ENCODE measurements at places on chromosomes 12 and 14. TPM values are rescaled to one million over a fixed set of nuclear protein-coding genes. Genes with fewer than 3 reads are reported as not detected.
A peak's percentile ranks its signal among the peaks of the same experiment; 100 is the strongest.

The NKX2-8 gene
- not detected for total RNA-seq

The GPX2 gene
- 6.9 TPM for total RNA-seq

The SLC17A8 gene
- 0.08 TPM for total RNA-seq

The NOVA1 gene
- total RNA-seq, result 0.79 TPM

The SPX gene
- 1.2 TPM for total RNA-seq

The TEAD4 gene
- total RNA-seq, result 2.5 TPM

GRCh38 chr14:69117020-69117767 lies 35.7 kb downstream of the DCAF5 start:
- no peak for DNase-seq

DNA sequence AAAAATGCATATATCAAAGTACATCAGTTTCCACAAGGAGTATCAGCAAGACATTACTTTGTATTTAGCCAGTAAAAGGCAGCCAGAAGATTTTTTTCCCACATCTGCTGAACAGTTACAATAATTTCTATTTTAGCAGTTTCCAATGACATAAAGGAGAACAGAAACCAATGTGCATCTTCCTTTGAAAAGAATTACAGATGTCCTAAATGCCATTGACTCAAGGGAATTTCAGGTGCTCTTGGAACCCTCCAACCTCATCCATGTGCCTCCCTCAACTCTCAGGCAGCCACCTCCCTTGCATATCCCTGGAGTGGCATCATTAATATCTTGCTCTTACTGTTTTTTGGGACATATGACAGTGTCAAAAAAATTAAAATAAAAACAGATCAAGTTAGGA lies 62.2 kb upstream of the ST8SIA1 start:
- DNase-seq, result no peak

- no peak for DNase-seq
Measured at GRCh38 chr12:74689071-74689655, 151.5 kb downstream of the ATXN7L3B start.

GRCh38 chr12:40701756-40702155 lies 9.5 kb downstream of the CNTN1 start:
- DNase-seq, result no peak

DNA sequence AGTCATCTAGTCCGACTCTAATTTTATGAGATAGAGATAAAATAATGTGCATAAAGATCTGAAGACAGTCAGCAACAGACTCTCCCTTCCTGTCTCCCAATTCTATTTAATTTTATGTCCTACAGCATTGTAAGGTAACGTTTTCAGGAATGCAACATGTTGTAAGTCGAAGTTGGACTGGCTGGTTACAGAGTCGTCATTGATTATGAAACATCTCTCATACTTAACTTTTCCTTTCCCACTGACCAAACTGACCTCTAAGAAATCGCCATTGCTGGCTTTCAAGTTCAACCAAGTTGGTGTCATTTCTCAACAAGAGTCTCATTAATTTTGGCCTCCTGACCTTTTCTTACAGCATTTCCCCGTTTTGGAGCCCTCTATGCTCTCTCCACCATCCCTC lies 4.9 kb upstream of the RIC8B start:
- no peak for DNase-seq

DNA sequence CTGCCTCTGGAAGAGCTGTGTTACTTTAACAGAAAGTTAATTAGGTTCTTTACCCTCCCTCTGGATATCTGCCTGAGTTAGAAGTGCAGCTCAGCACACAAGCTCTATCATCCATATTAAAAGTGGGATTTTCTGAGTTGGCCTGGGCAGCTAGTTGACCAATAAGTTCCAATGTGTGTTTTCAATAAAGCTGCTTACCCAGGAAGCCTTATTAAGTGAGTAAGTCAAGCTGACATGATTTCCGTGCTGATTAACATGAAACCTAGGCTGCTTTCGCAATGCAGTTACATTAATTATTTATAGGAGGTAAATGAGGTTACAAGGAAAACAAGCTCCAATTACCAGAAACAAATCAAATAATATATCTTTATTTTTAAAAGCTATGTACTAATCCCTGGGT lies 4.8 kb downstream of the NEUROD4 start:
- no peak for DNase-seq

DNA sequence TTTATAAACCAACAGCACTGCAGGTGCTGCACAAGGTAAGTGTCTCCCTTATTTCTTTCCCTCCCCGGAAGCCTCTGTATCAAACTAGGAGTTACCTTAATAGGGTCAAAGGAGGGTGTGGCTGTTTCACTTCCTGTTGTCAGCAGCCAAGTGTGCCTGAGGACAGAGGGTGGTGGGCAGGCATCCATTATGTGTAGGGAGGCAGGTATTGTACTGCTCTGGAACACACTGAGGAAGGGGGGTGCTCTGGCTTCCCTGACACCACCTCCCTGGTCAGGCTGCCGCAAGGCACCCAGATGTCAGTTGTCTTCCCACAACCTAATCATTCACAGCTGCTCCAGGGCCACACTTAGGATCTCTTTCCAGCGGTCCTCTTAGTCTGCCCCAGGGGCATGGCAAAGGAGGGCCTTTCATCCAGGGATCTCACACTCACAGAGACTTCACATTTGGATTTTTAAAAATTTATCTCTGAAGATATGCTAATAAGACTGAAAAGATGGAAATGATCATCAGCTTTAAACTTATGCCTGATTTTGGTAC lies 132.0 kb upstream of the ARHGAP5 start:
- DNase-seq, result no peak

GRCh38 chr12:14993117-14993516 lies 20.3 kb downstream of the PDE6H start:
- DNase-seq, result no peak

DNA sequence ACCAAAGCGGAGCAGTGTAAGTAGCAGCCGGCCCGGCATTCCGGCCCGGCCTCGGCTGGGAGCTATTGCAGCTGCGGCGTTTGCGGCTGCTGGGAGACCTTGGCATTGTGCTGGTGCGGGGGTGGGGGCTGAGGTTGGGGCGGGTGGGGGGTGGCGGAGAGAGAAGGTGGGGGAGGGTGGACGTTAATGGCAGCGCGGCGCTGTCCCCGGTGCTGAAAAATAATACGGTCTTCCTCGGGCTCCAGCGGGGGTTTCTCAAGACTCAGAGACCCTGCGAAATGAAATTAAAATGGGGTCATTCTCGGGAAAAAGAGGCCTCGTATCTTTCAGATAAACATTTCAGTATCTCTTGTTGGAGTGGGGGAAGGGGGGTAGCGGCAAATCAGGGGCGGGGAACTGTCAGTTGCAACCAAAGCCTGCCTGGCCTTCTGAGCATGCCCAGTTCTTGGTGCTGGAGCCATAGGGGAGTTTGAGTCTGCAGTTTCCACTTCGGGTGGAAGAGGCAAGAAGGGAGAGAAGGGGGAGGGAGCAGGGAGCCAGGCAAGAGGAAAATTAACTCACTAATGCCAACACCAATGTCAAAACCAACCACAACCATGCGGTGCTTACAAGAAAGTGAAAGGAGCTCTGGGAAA lies 414 bp downstream of the UNC79 start:
- DNase-seq, result peak; percentile 35

DNA sequence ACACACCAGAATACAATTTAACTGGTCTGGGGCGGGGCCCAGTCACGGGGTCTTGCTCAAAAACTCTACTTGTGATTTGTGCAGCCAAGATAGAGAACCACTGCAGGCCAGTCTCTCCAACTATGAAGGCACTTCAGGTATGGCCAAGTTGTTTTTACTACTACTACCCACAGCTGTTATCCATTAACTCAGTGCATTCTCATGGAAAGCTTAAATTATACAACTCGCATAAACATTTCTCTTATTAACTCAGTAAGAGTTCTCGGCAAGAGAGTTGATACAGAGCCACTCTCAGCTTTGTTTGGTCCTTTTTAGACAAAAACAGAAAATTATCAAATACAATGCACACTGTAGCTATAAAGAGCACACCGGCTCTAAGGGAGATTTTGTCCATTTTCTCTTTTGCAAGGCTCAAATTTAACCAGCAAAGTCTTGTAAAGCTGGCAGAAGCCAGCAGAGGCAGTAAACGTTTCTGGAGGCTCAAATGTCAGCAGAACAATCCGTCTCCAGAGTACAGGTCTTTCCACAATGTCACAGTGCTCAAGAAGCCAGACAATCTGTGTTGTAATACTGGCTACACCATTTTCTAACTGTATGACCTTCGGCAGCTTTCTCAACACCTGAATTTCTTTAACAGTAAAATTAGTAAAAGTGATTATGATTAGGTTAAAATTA lies 85.9 kb downstream of the PTGER2 start:
- DNase-seq, result no peak

DNA sequence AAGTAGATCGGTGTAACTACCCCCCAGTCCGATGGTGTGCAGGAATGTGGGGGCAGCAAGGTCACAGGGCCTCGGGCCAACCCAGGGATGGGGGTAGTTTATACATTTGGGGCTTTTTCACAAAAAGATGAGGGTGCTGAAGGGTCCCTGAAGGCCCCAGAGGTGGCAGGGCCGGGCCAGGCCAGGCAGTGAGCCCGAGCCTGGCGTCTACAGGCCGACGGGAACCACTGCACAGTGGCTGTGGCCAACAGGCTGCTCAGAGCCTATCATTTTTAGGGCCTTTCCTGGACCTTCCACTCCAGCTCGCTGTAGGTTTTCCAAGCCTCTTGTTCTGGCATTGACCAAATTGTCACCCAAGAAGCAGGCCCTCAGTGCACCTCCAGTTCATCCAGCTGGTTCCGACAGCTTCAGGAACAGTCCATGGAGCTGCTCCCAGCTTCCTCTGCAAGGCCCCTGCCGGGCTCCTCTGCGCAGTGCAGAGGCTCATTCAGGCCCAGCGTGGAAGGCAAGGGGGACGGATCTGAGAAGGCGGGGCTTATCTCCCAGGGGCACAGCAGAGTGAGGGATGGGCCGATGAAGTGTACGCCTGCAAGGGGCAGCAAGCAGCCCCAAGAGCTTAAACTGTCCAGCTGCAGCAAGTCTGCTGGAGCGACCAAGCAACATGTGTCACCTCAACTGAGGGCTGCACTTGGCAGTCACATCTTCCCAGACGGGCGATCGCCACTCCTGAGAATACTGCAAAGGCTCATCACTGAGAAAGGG lies 13.9 kb downstream of the CDCA4 start:
- no peak for DNase-seq

- DNase-seq, result peak; percentile 81
Measured at GRCh38 chr14:88551094-88551870, 3.5 kb downstream of the PTPN21 start.

GRCh38 chr12:30877105-30877875 lies 49.3 kb upstream of the TSPAN11 start:
- no peak for DNase-seq

Data from liver (tissue), 10 donors.